ENCODE measurements at places on chromosomes 16 and 17. TPM values are rescaled to one million over a fixed set of nuclear protein-coding genes. Genes with fewer than 3 reads are reported as not detected.

The CASKIN2 gene
- 1.6 TPM for total RNA-seq

The ACE gene
- 3.1 TPM for total RNA-seq

The TBC1D3E gene
- total RNA-seq = not detected

The EVPLL gene
- total RNA-seq = not detected

The LGALS9B gene
- total RNA-seq = not detected

The MYLK3 gene
- not detected for total RNA-seq

The HOXB3 gene
- total RNA-seq = 9.7 TPM

The LGALS9C gene
- total RNA-seq = 1.2 TPM

The OSGIN1 gene
- total RNA-seq = 0.77 TPM

The PRR11 gene
- total RNA-seq = 57.5 TPM
